Stimulated activated CD4-positive, alpha-beta T cell treated with anti-CD3 and anti-CD28 coated beads, Interleukin-12 subunit alpha, Interleukin-12 subunit beta, amount 100 ng/mL, for 48 hours (primary cell): ENCODE measurements at places on chromosomes 2 and 18.
A peak's percentile ranks its signal among the peaks of the same experiment; 100 is the strongest.

- no peak for DNase-seq
Observed at GRCh38 chr18:48631851-48632250, 93.0 kb downstream of the CTIF start.

DNA sequence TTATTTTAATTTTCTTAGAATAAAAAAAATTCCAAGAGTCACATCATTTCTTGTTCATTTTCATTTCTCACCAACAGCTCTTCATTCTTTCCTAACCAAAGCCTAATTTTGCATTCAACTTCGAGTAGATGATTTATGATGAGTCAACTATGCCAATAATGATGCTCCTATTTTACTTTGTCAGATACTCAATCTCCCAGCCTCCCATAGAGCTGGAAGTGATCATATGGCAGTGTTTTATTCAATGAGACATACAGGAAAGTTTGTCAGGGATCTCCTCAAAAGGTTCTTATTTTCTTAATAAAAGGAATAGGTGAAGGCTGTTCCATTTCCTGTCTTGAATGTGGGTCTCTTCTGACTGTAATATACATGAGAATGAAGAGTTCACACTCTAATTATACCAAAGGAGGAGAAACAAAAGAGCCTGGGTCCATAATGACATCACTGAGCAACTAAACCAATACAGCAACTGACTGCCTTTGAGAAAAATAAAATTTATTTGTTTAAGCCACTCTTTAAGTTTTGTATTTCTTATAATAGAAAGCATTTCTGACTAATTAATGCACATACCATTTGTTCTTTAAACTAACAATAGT lies 231.2 kb upstream of the CYP26B1 start:
- no peak for DNase-seq

GRCh38 chr18:11553098-11553940 lies 56.1 kb upstream of the SLC35G4 start:
- DNase-seq, result peak; percentile 51

- DNase-seq, result no peak
Observed at GRCh38 chr2:1663621-1664020, 80.7 kb downstream of the PXDN start.

DNA sequence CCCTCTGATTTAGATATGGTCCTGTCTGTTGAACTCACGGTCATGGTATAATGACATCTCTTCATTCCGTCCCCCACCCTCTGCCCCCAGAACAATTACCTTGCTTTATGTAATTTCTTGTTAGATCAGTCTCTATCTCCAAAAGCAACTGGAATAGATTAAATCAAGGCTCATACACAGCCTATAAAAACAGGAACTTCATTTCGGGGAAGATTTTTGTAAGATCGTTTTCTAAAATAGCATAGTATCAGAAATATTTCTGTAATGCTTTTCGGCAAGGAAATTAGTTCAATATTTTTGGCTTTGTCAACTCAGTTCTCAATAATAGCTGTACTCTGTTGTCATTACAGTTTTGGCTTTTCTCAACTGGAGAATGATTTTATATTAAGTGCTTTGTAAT lies 157.2 kb downstream of the FMNL2 start:
- no peak for DNase-seq

DNA sequence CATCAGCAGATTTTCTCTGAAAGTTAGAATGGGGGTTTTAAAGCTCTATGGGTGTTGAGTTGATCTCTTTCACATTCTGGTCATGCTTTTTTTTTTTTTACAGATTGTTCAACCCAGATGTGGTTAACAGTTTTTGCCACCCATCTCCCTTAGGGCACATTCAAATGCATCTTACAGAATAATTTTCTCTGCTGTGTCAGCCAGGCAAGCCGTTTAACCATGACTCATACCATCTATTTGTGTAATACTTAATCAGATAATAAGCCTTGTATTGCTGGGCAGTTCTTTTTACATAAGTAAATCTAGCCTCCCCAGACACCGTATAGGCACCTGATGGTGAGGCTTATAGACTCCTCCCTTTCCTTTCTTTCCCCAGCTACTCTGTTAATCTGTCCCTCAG lies 62.0 kb downstream of the TGIF1 start:
- no peak for DNase-seq

GRCh38 chr2:196101325-196101991 lies 32.8 kb upstream of the DNAH7 start:
- peak; percentile 27 for DNase-seq

- no peak for DNase-seq
Observed at GRCh38 chr2:112789186-112789585, 4.9 kb upstream of the IL1A start.

- DNase-seq, result no peak
Observed at GRCh38 chr18:12315490-12315889, 7.4 kb downstream of the TUBB6 start.

DNA sequence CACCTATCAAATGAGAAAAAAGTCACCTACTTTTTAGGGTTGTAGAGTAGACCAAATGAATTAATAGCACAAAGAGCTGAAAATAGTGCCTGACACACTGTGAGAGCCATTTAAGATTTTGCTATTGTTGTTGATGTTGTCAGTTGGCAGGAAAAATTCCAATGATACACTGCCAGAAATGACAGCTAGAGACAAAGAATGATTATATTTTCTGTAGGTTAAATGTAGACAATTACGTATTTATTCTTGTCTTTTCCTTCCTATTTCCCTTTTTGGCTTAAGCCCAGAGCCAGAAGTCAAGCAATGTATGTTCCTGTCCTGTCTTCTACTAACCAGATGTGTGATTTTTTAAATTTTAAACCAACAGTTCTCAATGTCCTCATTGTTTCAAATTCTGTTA lies 17.2 kb downstream of the NRXN1 start:
- no peak for DNase-seq

DNA sequence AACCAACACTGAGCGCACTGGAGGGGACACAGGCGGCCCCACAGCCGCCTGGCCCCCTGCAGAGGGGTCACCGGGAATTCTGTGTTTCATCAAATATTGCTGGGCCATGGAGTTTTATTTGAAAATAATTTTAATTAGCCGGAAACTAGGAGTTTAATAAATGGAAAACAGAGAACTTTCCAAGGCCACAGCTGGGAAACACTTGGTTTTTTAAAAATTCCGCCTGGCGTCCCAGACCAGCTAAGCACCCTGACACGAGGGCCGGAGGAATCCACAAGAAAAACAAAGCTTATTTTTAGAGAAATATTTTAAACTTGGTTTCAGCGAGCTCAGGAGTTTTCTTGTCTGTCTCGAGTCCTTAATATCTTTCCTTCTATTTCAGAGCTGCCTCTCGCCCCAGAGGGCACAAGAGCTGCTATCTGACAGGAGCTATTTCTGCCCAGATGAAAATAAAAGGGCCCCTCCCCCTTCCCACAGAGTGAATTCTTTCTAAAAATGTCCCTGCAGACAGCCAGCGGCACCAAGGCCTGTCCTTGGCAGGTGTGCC lies 8.2 kb downstream of the ZFP36L2 start:
- no peak for DNase-seq

DNA sequence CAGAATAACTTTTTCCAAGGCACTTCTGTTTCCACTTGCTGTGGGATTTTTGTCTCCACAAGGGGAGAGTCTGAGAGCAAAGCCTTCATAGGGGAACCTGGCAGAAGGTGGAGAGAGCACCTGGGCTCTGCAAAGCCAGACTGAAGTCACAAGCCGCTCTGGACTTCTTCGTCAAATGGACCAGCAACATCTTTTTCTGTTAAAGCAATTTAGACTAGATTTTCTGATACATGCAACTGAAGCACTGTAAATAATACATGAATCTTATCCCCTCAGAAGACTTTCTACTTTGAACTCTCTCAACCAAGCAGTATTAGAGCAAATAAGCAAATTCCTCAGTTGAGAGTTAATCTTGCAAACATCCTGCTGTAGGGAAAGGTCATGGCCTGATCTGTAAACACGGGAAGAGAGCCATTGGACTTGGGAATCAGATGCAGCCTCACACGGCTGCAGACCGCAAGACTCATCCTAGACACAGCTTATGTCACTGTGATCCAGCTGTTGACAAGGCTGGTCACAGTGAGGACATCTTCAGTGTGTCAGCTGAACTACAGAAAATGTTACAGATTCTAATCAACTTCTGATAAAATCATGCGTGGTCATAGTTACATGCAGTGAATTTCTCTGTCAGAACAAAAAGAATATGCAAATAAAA lies 3.2 kb downstream of the SH3YL1 start:
- DNase-seq, result no peak

- no peak for DNase-seq
Observed at GRCh38 chr2:47497843-47498460, 95.0 kb downstream of the MSH2 start.

DNA sequence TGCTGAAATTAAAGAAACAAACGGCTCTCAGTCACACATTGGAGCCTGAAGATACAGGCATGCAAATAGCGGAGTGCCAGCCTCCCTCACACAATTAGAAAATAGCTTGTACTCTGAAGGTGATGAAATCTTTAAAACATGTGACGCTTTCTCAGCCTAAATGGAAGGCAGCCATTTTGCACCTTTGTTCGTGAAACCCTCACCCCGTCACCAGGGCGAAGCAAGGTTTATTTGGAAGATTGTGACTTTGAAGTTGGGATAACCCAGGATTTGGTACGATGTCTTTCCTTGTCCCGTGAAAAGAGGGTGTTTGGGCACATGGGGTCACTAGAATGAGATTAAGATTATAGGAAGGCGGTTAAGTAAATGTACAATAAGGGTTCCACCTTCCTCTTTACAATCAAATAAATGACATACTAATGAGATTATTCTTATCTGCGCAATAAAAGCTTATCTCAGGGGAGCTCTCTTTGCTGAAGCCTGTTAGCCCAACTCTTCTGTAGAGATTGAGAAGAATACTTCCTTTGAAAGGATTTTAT lies 4.2 kb downstream of the SH3BP4 start:
- no peak for DNase-seq

DNA sequence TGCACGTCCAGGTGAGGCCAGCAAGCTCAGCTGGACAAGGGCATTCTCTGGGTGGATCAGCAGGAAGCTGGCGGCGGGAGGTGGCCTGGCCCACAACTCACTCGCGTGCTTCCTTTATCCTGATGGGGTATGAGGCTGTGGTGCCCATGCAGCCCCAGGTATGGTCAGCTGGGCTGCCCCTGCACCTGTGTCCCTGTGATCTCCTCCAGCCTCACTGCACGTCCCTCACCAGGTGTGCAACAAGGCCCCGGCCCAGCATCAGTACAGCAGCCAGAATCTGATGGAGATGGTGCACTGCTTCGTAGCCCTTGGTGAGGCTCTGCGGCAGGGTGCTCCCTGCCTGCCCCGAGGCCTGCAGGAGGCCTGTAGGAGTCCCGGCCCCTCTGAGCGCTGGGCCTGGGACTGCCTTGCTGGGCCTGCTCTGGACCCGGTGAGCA lies 17.6 kb downstream of the MROH2A start:
- DNase-seq, result no peak

DNA sequence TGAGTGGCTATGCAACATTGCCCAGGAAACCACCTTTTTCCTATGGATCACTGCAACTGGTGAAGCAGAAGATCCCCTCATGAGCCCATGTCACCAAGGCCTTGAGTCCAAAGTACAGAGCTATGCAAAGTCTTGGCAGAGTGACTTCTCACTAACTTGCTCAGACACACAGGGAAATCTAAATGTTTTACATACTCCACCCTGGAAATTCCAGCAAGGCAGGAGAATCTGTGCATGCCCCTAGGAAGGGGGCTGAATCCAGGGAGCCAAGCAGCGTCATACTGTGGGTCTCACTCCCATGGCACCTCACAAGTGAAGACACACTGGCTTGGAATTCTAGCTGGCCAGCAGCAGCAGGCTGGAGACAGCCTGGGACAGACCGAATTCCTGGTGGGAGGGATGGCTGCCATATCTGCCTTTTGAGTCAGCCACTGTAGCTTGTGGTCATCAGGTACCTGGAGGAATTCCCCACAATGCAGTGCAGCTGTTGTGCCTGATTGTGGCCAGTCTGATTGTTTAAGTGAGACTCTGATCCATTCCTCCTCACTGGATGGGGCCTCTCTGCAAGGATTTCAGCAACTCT lies 1817.4 kb downstream of the SUCLG1 start:
- no peak for DNase-seq

DNA sequence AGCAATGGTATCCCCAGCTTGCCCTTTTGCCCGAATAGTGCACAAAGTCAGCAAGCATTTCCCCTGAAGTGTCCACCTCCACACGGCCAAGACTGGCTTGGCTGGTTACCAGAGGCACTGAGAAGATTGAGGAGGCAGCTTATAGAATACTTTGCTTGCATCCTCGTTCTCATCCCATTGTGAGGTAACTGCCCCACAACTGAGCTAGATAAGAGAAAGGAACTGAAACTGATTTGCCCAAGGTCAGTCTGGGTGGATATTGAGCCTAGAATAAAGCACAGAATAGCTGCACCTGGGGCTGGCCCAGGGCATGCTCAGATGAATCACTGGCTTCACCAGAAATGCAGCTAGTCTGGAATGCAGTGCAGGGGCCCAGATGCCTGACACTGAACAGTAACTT lies 32.7 kb upstream of the MAP4K3 start:
- DNase-seq, result no peak

- no peak for DNase-seq
Observed at GRCh38 chr18:46939998-46940571, 22.7 kb downstream of the KATNAL2 start.

DNA sequence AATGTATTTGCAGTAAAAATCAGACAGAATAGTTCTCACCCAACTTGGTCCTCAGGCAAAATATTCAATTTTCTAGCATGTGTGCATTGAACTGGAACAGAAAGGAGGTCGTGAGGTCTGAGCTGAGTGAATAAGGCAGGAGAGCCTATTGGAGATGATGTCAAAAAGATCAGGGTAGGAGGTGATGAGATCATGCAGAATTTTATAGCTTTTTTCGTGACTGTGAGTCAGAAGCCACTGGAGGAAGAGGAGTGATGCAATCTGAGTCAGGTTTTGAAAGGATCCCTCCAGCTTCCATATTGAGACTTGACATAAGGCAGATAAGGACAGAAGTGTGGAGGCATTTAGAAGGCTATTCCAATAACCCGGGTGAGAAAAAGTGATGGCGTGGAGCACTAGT lies 299.5 kb upstream of the SOX11 start:
- no peak for DNase-seq

DNA sequence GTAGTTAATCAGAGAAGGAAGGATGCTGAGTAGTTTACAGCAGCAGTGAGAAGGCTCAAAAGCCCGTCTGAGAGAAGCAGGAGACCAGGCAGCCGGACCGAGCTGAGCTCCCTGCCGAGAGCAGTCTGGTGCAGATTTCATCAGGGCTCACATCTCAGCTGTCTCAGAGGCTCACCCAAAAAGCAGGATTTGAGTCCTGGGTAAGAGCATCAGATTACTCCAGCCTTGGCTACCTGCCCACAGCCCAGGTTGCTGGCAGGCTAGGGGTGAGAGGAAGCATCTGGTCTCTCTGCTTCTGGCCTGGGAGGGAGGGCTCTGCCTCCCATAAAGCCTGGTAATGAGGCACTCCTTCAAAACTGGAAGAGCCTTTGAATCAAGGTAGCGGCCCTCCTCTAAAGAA lies 140.5 kb downstream of the ST6GAL2 start:
- no peak for DNase-seq

- peak; percentile 21 for DNase-seq
Observed at GRCh38 chr2:75064691-75065396, 106.4 kb downstream of the POLE4 start.

GRCh38 chr18:57084331-57085271 lies 62.3 kb upstream of the BOD1L2 start:
- DNase-seq, result no peak

- no peak for DNase-seq
Observed at GRCh38 chr2:211503856-211504255, 947.5 kb downstream of the CPS1 start.
